Activated T-helper 1 cell treated with anti-CD3 and anti-CD28 coated beads, Interleukin-2, amount 50 U/mL, for 16 hours (primary cell): ENCODE measurements at places on chromosomes 11 and 22.

GRCh38 chr11:59182457-59183151 is 10.7 kb downstream of the DTX4 start:
- DNase-seq: no peak

DNA sequence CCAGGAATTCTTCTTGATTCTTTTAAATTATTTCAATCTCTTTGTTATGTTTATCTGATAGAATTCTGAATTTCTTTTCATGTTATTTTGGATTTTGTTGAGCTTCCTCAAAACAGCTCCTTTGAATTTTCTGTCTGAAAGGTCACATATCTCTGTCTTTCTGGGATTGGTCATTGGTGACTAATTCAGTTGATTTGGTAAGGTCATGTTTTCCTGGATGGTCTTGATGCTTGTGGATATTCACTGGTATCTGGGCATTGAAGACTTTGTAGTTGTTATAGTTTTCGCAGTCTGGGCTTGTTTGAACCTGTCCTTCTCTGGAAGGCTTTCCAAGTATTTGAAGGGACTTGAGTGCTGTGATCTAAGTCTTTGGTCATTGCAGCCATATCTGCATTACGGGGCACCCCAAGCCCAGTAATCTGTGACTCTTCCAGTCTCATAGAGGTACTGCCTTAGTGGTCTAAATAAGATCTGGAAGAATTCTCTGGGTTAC is 18.9 kb upstream of the INSC start:
- no peak for DNase-seq

GRCh38 chr22:42772647-42773046 is 52.0 kb upstream of the A4GALT start:
- no peak for DNase-seq

DNA sequence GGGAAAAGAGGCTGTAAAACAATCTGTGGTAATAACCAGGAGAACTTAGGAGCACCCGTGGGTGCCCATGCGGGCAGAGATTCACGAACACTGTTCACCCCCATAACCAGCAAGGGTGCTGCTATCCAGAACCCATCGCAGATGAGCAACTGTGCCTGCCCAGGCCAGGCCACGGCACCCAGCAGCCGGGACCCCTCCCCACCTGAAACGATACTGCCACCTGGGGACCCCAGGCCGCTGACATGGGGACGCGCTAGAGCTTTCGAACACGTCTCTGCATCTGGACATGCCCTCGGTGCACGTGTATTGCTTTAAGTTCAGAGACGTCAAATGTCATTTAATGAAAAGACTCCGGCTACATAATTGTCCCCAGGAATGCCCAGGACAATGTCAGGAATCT is 14.3 kb upstream of the MUC2 start:
- DNase-seq: no peak

DNA sequence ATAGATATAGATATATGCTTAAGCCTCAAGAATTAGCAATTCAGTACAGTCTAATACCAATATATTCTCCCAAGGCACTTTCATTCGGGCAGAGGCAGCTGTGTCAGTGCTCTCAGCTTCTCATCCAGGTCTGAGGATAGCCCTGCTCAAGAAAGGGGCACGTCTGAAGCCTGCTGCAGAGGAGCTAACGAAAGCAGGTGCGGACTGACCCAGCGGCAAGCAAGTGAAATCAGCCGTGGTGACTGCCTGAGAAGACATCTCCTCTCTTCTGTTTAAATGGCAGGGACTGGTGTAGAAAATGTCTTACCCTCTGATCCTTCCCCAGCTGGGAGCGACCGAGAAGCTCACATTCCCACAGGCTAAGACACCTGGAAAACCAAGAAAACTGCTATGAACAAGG is 468.6 kb downstream of the BRD1 start:
- no peak for DNase-seq
